Fibroblast of the aortic adventitia (primary cell): ENCODE measurements at places on chromosomes 3 and 15.

DNA sequence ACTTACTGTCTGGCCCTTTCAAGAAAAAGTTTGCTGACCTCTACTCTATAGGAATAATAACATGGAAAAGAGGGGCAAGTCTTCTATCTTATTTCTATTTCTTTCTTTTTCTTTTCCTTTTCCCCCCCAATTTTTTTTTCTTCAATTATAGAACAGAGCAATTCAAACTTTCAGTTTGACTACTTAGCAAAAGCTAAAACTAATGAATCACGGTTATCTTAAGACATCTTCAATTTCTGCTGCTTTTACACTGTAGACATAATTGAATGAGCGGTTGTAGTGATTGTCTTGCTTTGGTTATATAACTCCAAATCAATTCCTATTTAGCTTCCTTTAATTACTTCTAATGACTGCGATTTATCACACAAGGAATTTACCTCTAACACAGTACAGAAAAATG lies 74.3 kb upstream of the P2RY1 start:
- DNase-seq = no peak

DNA sequence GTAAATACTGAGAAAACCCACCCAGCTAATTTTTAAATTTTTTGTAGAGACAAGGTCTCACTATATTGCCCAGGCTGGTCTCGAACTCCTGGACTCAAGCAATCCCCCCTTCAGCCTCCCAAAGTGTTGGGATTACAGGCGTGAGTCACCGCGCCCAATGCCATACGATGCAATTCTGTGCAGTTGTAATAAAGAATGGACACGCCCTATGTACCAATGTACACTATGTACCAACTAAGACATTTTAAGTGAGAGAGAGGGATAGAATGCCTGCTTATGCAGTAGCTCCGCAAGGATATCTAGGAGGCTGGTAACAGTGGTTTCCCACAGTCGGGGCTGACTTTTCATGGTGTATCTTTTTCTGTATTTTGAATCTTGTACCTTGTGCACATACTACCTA lies 14.6 kb downstream of the ZNF710 start:
- no peak for DNase-seq

DNA sequence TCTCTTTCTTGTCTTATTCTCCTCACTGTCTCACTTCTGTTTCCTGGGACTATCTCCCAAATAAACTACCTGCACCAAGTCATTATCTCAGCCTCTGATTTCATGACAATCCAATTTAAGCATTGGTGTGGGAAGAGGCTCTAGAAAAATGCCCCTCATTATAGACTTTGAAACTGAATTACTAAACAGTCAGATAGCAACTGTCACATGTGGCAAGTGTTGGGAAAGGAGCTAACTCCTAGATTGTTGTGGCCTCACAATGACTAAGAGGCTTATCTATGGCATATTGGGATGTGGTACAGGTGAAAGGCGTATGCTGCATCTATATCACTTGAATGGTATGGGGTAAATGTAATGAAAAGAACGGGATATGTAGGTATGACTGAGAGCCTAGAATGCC lies 103.5 kb upstream of the CCDC54 start:
- DNase-seq = no peak

GRCh38 chr15:73867426-73867825 lies 5.9 kb upstream of the TBC1D21 start:
- no peak for DNase-seq

GRCh38 chr3:123766193-123767008 lies 117.7 kb downstream of the MYLK start:
- DNase-seq = no peak
